Mesothelial cell of epicardium (in vitro differentiated cells): ENCODE measurements at places on chromosomes 16 and 17.

DNA sequence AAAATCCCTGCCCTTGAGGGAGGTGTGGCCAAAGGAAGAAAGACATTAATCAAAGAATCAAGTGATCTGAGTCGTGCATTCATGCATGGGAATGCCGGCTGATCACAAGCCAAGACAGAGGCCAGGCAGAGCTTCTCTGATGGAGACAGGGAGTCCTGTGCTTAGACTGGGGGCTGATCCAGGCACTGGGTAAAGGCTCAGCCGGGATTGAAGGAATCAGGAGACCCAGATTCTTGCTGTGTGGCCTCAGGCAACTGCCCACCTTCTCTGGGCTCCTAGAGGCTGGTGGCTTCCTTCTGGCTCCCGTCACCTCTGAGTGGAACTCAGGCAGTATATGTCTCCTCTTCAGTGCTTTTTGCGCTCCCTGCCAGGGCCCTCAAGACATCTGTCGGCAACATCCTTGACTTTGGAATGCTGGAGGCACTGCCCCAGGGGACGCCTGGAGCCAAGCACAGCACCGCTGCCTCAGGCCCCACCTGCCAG, 17.7 kb downstream of the RAI1 start:
- DNase-seq, result no peak

GRCh38 chr17:27996202-27997043, 46.1 kb upstream of the NLK start:
- DNase-seq, result no peak

DNA sequence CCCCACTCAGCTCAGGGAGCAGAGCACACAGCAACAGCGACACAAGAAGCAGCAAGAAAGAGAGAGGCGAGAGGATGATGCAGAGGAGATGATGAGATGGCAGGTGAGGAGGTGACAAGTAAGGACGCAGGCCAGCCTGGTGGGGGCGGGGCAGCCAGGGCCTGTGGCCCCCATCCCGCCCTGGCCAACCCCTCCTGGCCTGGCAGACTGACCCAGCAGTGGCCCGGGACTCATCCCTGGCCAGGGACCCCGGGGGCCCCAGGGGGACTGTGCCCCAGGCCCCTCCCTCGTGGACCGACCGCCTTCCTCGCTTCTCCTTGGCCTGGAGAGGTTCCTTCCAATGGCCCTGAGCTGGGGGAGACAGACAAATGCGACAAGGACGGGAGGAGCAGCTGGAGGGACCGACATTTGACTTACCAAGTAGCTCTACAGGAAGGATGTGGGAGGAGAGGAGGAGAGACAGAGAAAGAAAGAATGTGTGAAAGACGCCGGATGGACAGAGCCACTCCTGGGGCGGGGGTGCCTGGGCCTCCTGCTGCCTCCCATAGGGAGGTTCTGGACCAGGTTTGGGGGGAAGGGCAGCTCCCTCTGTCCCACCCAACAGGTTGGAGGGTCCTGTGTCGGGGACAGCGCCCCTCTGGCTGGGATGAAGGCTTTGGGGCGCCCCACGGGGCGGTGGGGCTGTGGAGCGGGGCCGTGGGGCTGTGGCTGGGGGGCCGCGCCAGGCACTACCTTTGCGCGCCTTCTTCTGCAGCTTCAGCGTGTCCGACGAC, 6.8 kb downstream of the MTSS2 start:
- DNase-seq, result no peak

- no peak for DNase-seq
These were observed 42.3 kb upstream of the NKD1 start for GRCh38 chr16:50505714-50506542.

- DNase-seq, result no peak
These were observed 197.2 kb downstream of the RBFOX3 start for GRCh38 chr17:79413611-79414010.

DNA sequence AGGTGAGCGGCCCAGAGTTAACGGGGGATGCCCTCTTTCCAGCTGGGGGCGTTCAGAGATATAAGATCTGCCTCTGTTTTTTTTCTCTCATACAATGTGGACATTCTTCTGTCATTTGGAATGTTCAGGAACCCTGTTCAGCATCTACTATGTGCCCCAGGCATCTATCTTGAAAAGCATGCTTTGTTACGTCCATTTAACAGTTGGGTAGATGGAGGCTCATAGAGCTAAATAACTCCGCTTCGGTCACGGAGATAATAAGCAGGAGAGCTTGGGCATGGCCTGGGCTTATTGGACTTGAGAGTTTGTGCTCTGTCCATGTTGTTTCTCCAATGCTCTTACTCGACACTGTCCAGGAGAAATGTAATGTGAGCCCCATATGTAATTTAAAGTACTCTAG, 6.1 kb downstream of the DHODH start:
- DNase-seq, result no peak

DNA sequence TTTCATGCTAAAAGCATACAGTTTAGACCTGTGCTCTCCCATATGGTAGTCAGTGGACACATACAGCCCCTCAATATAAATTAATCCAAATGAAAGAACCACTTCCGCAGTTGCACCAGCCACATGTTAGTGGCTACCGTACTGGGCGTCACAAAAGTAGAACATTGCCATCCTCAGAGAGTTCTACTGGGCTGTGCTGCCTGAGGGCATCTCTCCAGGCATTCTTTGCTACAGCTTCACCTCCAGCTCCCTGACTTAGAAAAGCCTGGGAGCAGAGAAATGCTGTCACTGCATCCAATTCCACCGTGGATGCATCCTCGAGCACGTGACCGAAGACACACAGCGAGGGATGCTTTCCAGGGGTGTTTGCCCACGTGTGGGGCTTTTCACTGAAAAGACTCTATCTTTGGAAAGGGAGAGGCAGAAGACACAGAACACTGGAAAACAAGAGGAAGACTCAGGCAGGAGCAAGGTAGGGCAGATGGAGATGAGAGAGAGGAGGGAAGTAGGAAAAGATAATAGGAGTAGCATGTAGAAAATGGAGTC, 86.4 kb downstream of the GAS7 start:
- DNase-seq, result no peak

DNA sequence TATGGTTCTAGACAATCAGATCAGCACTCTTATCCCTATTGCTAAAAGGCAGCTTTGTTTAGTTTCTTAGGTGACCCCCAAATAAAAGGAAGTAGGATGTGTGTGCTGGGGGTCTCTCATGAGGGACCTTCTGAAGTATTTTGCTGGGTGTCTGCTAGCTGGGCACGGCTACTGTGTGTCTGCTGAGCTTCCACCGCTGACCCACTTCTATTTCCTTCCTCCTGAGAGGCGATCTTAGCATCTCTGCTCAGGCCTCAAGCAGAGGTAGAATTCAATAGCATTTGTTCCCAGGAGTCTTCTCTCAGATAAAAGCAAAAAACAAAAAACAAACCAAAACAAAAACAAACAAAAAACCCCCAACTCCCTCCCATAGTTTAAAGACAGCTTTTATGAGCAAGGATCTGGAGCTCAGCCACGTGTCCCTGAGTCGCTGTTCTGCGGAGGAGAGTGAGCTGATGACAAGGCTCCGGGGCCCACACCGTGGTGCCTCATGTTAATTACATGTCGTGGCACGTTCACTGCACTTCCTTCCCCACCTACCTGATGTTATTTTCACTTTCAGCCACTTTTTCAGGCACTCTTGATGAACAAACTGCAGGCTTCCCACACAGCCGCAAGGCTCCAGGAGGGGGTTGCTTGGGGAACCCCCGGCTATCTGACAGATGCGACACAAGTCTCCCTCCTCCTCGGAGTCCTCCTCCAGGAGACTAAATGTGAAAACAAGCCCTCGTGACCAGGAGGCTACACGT, 83.5 kb downstream of the MARCHF10 start:
- no peak for DNase-seq

DNA sequence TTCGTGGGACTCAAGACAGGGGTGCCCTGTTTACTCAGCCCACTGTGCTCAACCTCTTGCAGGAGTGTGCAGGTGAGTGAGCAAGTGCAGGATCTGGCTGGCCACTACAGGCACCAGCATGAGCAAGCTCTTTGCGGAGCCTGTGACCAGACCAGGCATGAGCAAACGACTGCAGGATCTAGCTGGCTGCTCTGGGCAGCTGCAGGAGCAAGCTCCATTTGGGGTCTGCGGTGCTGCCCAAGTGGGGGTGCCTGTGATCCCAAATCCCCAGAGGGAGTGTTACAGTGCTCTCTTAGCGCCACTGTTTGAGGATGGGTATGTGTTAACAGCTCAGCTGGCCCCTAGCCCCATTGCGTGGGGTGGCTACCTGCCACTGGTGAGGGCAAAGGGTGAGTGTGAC, 2.4 kb downstream of the USP6 start:
- DNase-seq, result no peak

GRCh38 chr17:77356690-77357201, 216.0 kb downstream of the SEC14L1 start:
- no peak for DNase-seq

- DNase-seq, result no peak
These were observed 33.5 kb downstream of the XYLT1 start for GRCh38 chr16:17437127-17437720.

- no peak for DNase-seq
These were observed 199.5 kb upstream of the CIBAR2 start for GRCh38 chr16:85311741-85312140.

DNA sequence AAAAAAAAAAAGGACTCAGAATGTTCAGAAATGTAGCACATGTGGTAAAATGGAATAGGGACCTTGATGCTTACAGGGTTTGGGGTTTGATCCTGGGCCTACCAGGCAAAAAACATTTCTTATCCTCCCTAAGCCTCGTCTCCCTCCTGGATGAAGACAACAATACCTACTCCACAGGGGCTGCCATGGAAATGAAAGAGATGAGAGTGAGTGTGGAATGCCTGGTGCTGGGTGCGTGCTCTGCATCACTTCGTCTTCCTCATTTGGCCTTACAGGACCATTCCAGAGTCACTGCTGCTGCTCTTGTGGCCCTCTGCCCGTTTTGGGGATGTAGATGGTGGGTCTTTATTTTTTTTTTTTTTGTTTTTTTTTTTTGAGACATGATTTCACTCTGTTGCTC, 692.9 kb upstream of the EEF2KMT start:
- DNase-seq, result no peak

- DNase-seq, result no peak
These were observed 84.2 kb downstream of the SOCS1 start for GRCh38 chr16:11171757-11172299.

DNA sequence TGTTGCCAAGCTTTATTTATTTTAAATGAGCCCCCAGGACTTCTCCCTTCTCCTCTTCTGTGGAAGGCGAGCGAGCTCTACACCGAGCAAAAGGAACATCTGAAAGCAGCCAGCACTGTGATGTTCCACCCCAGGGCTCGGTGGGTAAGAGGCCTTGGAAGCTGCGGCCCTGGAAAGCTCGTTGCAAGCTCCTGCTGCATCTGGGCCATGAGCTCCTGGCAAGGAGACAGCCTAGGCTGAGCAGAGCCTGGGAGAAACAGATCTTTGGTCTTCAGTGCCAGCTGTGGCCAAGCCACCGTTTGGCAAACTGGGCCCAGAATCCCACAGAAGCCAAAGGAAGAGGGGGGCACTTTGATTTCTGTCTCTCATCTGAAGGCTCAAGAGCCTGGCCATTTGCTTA, 114.1 kb downstream of the ENGASE start:
- DNase-seq, result no peak

DNA sequence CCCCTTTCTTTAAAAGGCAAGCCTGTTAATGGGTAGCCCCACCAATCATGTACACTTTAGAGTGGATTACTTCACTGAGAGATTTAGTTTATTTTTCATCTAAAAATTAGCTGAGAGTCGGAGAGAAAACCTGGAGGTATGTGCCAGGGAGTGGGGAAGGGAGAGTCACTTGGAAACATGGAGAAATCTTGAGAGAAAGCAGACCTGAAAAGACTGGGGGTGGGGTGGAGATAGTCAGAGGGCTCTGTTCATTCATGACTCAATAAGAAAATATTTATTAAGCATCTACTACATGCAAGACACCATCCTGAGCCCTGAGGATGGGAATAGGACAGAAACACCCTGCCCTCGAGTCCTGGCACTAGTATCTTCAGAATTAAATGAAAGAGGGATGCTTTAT, 27.4 kb upstream of the RCVRN start:
- no peak for DNase-seq

GRCh38 chr16:2586241-2586640, 48.4 kb downstream of the PDPK1 start:
- no peak for DNase-seq
